ENCODE measurements at places on chromosomes 7 and 10.
A peak's percentile ranks its signal among the peaks of the same experiment; 100 is the strongest.

- DNase-seq = no peak
Measured at GRCh38 chr10:71067098-71067740, 145.2 kb upstream of the UNC5B start.

GRCh38 chr7:112892263-112892662 is 102.1 kb upstream of the TMEM168 start:
- DNase-seq = peak; percentile 64

GRCh38 chr10:64626924-64627323 is 1105.7 kb downstream of the REEP3 start:
- DNase-seq = no peak

DNA sequence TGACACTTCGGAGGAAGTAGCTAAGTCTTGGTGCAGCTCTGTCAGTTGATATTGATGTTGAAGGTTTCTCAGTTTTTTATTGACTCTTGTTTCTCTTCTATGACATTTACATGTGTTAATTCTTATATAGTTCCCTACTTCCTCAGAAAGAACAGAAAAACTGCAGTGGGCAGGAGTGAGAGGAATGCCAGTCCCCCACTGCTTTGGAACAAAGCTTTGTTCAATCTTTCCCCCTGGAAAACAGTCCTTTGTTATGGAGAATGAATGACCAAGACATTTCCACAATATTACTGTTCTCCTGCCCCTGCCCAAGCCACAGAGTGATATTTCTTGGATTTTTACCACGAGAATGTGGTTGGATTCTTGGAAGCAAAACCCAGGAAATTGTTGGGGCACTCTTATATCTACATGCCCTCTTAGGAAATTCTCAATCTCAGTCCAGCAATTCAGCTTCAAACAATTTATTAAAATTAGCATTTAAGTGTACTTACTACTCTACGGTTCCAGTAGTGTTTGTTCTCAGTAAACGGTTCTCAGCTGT is 258.0 kb upstream of the KCND2 start:
- DNase-seq = no peak

- DNase-seq = no peak
Measured at GRCh38 chr7:25109276-25109675, 15.8 kb downstream of the CYCS start.

DNA sequence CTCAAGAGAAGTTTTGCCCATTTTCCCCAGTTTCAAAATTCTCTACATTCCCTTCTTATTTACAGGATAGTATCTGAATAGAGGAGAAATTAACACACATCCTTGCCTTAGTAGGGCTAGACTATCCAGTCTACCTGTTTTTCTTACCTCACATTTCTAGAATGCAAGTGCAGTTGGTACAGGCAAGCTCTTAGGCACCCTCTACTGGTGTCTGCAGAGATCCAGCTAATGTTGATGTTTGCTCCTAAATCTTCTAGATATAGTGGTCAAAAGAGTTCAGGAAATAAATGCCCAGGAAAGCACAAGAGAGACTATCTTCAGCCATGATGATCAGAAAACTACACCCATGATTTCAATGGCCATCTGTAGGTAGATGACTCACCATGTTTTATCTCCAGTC is 205.3 kb downstream of the HTR7 start:
- DNase-seq = peak; percentile 68

DNA sequence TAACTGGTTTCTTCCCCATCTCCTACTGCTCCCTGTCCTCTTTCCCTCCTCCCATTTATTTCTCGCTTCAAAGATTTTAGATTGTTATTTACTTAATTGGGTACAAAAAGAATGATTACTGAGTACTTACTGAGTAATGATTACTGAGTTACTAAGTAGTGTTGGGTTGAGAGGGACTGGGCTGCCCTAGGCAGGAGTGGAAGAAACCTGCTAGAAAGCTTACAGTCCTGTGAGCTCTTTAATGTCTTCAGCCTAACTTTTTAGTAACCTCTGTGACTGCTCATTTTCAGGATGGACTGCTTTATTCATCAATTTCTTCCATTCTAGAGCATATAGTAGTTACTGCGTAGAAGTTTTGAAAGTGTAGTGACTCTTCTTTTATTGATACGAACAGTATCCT is 7.6 kb downstream of the PHF14 start:
- DNase-seq = no peak

DNA sequence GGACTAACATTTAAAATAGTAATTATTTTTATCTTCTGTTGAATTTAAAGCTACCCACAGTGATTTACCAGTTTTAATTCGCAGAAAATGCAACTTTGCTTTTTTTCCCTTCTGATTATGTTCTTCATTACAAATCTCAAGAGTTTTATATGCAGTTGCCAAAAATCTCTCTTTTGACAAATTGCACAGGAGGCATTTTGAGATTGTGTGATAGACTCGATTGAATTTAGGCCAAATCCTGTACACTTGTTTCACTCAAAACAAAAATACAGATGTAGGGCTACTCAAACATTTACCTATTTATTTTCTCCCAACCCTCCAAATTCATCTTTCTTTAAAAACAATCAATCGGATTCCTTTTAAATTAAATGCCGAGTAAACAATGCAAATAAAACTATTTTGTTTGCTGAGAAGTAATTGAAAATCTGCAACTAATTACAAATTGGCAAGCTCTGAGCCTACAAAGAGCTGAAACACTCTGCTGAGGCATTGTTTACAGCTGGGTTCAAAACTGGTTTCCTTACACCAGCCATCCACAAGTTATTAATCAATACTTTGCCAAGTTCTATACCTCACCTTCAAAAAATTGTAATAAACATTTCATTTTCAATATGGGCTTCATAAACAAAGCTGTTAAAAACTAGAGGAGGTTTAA is 214.9 kb upstream of the TCF7L2 start:
- no peak for DNase-seq

DNA sequence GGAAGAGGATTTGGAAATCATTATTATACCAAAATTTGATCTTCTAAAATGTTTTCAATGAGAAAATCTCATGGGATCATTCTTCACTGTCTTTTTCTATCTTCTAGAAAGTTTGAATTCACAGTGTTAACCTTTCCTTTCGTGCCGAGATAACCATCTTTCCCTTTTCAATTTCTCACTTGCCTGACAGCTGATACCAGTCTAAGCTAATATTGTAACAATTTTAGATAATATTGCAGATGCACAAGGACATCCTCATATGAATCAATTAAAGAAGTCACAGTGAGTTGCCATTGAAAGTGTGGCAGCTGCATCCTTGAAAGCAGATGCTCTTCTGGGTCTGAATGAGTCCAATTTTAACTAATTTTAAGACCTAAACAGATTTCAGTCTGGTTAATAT is 139.6 kb upstream of the LRGUK start:
- DNase-seq = no peak

DNA sequence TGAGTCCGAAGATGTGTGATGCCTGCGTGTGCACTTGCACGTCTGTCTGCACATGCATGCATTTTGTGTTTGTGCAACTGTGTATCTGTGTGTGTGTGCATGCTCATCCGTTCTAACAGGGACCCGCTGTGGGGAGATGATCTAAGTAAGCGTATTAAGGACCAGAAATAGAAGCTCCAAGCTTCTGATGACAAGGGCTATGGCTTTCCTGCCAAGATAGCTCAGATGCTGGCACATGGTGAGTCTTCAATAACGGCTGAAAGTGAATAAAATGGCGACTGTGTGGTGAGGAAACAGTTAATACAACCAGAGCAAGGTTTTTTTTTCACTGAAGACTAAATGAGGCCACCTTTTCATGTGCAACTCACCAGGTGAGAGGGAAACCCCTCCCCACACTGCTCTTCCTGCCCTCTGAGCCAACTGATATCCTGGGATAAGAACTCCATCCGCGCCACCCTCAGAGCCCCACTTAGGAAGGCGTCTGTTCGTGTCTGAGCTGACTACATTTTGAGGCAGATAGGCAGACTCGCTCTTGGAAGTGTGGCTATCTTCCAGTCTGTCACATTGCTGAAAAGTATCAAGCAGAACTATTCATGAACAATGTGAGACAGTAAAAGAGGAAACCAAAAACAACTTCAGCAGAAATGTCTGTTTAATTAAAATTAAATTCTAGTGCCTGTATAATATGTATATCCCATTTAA is 47.4 kb upstream of the TCERG1L start:
- DNase-seq = no peak

- DNase-seq = peak; percentile 75
Measured at GRCh38 chr7:128827971-128828711, 2.1 kb upstream of the FLNC start.

GRCh38 chr7:50657341-50657873 is 92.2 kb upstream of the DDC start:
- DNase-seq = peak; percentile 88

DNA sequence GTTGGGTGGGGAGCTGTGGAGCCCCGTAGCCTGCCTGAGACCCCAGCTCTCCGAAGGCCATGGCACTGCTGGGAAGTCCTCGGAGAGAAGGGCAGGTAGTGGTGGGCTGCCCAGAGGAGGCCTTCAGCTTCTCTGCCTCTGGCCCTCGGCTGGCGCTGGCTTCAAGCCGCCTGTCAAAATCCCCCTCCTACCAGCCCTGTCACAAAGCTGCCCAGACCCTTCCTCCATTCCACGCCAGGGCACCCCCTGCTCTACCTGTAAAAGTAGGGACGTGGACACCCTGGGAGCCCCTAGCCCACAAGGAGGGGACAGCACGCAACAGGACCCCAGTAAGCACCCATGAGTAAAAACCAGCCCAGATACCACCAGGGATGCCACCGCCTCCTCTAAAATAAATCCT is 31.6 kb downstream of the MAD1L1 start:
- no peak for DNase-seq

DNA sequence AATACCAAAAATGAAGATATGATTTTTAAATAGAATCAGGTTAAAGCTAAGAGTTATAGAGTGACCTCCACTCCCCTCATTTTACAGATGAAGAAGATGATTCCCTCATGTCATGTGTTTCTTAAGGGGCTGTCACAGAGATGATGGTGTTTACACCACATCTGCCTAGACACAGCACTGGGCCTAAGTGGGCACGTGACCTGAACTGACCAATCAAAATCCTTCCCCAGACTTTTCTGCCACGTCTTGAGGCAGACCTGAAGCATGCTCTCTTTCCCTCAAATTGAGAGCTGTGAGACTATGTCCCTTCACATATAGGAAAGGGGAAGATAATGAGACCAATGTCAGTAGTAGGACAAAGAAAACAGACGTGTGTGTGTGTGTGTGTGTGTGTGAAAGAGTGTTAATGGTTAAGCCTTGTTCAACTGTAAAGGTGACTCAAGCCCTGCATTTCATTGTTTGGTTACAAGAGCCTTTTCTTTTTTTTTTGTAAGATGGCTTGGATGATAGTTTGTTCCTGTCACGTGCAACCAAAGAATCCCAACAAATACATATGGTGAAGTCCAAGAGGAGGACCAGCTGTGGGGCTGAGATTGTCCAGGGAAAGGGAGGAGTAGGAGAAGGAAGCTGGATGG is 172.8 kb upstream of the AOAH start:
- DNase-seq = no peak

GRCh38 chr7:96407427-96407826 is 85.5 kb upstream of the SLC25A13 start:
- DNase-seq = peak; percentile 39

DNA sequence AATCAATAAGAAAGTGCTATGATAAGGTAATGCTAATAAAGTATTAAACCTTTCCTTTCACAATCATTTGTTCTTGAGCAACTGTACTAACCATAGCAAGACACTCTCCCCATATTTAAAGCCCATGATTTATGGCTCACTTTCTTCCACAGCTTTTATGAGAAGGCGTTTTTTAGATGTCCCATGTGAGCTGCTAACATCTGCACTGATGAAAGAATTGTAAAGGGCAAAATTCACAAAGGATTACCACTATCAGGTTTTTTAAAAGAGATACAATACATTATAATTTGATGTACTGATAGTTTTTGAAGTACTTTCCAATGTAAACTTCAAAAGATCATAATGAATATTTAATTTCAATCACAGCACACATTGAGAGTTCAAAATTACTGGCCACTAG is 75.7 kb downstream of the RNLS start:
- no peak for DNase-seq

- no peak for DNase-seq
Measured at GRCh38 chr7:17058568-17058967, 176.8 kb upstream of the AGR3 start.

DNA sequence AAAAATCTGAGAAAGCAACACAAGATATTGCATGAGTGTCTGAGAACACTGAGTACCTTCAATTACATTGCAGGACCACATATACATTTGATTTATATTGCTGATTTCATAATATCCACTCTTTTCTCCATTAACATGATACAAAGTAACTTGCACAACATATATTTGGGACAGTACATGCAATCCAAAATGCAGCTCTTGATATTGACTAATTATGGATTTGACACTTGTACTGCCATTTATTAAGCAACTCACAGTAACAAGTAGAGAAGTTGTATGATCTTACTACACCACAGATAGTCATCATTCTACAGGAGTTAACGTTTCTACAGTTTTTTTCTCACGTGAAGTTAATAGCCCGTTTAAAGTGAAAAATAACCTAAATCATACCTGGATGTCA is 46.7 kb downstream of the USP6NL start:
- no peak for DNase-seq

DNA sequence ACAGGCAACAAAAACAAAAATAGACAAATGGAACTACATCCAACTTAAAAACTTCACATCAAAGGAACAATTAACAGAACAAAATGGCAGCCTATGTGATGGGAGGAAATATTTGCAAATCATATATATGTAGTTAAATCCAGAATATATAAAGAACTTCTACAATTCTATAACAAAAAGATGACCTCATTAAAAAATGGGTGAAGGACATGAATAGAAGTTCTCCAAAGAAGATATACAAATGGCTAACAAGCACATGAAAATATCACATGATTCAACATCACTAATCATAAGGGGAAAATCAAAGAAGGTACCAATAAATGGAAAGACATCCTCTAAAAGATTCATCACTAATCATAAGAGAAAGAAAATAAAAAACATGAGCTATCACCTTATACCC is 416.1 kb downstream of the LRMDA start:
- DNase-seq = no peak

DNA sequence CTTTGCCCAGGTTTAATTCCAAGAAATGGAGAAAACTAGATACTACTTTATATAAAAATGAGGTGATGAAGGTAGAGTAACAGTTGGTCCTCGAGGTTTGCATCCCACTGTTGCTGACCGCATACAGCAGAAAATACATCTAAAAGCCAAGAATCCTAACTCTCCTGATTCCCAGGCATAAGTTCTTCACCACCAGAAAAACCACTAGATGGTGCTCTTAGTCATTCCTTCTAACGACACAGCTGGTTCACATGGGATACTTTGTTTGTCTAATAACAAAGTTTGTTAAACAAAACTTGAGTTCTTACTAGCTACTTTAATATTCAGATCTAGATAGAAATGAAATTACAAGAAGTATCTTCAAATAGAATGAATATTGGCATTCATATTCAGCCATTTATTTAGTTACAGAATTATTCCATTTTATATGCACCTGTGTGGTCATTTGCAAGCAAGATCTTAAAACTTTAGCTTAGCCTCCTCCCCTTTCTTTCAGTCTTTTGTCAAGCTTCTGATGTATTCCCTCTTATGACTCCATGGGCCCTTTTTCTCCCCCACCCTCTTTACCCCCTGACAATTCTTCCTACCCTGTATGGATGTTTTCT is 54.1 kb upstream of the CYP26C1 start:
- peak; percentile 34 for DNase-seq

GRCh38 chr7:2313450-2314208 is 612 bp downstream of the SNX8 start:
- DNase-seq = peak; percentile 45

- DNase-seq = no peak
Measured at GRCh38 chr7:137741443-137741842, 105.3 kb downstream of the DGKI start.

- DNase-seq = no peak
Measured at GRCh38 chr10:101043363-101043707, 12.3 kb downstream of the SFXN3 start.

Measured in foreskin fibroblast (primary cell).